ENCODE measurements at places on chromosomes 6 and 20.

- no peak for DNase-seq
Measured at GRCh38 chr6:120627612-120628011, 706.7 kb downstream of the TBC1D32 start.

GRCh38 chr6:126077810-126078776 is 91.8 kb downstream of the TRMT11 start:
- DNase-seq = no peak

- no peak for DNase-seq
Measured at GRCh38 chr6:117550078-117550600, 52.2 kb downstream of the GOPC start.

DNA sequence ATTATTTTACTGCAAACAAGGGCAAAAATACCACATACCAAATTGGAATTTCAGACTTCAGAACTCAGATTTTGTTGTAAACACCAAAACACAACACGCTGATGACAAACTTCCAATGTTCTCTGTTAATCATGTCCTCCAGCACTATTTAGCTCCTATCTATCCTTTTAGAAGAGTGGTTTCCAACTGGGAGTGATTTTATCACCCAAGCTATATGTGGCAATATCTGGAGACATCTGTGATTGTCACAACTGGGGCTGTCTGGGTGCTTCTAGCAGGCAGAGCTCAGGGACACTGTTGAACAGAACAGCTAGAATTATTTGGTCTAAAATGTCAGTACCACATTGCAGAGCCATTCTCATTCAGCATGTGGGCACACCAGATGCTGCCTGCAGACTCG is 244.6 kb downstream of the FOXC1 start:
- no peak for DNase-seq

GRCh38 chr20:13493143-13493542 is 145.6 kb downstream of the TASP1 start:
- no peak for DNase-seq

- DNase-seq = no peak
Measured at GRCh38 chr20:35004051-35004725, 48.5 kb downstream of the MYH7B start.

DNA sequence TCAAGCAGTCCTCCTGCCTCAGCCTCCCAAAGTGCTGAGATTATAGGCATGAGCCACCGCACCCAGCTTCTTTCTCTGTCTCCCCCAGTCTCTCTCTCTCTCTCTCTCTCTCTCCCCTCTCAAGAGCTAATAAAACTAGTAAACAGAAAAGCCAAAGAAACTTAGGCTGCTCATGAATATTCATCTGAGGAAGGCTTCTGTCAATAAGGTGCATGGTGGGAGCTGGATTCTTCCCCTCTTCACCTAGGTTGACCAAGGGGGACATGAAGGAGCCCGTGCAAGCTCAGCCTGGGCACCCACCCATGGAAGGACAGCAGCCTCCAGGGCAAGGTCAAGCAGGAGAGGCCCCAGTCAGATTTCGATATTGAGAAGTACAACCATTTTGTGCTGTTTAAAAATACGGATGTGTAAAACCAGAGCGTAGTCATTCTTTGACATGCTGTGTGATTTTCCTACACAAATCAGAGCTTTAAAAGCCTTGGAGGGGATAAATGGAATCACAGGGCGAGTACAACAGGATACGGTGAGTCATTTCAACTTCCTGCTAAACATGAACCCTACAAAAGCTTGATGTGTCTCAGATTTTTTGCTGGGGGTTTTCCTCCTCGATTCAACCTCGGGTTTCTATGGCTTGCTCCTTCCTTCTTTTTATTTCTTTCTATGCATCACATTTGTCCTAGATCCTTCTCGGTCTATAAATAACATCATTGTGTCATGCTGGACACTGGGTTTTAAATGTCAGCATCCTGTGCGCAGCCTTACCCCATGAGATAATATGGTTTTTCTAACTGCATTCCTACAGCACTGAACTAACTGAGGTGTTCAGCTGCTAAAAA is 368.9 kb upstream of the JARID2 start:
- DNase-seq = no peak

DNA sequence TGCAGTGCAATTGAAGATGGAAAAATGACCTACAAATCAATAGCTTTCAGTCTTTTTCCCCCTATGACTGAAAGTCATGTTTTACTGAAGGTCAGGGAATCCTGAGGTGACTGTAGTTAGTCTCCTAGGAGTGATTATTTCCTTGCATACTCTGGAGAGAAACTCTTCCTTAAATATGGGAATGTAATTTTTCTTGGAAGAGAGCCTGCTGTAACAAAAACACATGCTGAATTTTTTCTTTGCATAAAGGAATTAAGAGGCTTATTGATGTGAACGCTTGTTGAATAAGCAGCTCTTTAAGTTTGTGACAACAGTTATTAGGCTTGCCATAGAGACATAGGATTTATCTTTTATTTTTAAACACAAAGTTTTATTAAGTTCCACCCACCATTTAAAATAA is 64.5 kb downstream of the ELOVL2 start:
- no peak for DNase-seq
